Midbrain (tissue), 1 donor: ENCODE measurements at places on chromosomes 13 and 19.
A peak's percentile ranks its signal among the peaks of the same experiment; 100 is the strongest.

DNA sequence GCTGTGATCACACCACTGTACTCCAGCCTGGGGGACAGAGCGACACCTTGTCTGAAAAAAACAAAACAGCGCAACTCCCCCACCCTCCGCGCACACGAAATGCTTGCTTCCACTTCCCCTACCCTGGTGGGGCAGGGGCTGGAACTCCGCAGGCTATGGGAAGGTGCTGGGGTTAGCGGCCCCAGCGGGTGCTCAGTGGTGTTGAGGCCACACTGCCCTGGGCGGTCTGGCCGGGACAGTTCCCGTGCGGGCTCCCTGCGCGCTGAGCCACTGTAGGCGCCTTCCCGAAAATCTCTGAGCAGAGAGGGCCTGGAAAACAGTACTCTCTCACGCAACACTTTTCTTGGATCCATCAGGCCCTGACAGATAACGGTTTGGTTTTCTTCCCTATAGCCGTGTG lies 1.1 kb upstream of the WTIP start:
- no peak for DNase-seq

DNA sequence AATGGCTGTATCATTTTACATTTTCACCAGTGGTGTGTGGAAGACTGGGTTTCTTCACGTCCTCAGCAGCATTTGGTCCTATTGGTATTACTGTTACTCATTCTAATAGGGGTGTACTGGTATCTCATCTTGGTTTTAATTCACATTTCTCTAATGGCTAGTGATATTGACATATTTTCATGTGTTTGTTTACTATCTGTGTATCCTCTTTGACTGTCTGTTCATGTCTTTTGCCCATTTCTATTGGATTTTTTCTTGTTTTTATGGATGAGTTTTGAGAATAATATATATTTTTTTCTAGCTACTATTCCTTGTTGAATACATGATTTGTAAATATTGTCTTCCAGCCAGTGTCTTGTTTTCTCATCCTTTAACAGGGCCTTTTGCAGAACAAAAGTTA lies 13.8 kb downstream of the IFNL2 start:
- no peak for DNase-seq

DNA sequence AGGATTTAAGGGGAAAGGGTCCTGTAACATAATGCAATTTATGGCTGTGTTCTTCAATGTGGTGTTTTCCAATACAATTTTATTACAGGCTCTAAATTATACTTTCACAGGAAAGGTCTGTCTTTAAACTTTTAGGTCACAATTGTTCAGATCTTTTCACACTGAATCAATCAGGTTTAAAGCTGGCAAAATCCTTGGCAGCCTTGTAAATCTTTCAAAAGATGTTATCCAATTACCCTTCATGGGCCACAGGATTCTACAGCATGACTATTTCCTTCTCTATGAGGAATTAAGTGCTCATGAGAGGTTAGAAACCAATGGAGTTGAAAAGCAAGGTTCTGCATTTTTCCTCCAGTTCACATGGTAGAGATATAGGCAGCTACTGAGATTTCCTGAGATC lies 211.5 kb upstream of the MIR17HG start:
- DNase-seq = no peak

- DNase-seq = peak; percentile 39
Observed at GRCh38 chr13:66657165-66657881, 572.8 kb downstream of the PCDH9 start.

- DNase-seq = no peak
Observed at GRCh38 chr19:42095814-42096230, 19.9 kb downstream of the ZNF574 start.

DNA sequence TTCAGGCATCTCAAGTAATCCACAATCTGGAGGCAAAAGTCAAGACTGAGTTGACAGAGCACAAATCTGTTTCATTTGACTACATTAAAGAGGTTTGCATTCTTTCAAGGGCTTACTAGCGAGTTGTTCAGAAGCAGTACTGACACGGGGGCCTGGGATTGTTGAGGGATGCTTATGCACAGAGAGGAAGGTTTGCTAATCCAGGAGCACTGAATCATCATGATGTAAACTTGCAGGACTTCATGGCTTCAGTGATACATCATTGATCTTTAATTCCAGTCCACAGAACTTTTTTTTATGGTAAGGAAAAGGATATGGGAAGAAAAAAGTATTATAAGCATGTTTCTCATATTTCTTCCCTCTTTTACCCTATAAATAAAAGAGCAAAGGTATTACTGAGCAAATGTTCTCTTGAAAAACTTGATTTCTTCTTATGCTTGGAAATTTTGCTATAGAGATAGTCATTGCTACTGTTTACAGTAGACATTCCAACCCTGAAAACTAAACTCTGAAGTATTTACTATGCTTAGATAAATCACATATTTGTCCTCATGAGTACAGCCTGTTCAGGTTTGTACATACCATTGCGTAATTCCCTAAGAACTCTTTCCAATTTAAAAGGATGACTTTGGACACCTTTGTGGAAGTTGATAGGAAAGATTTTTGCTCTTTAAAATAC lies 65.8 kb upstream of the KPNA3 start:
- no peak for DNase-seq

DNA sequence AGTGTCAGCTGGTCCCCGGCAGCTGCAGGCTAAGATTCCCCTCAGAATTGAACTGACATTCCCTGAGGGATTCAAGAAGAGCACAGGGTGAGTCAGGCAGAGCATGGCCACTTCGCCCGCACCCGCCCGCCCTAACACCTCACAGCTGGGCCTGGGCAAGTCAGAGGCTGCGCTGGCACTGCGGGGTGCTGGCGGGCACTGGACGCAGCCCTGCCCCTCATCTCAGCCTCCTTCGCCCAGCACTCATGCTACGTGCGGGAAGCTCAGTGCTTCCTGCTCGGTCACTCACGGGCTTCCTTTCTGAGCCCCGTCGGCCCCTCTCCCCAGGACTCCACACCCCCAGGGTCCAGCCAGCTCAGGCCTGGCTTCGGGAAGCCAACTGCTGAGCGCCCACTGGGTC lies 56.9 kb downstream of the MLLT1 start:
- DNase-seq = no peak

DNA sequence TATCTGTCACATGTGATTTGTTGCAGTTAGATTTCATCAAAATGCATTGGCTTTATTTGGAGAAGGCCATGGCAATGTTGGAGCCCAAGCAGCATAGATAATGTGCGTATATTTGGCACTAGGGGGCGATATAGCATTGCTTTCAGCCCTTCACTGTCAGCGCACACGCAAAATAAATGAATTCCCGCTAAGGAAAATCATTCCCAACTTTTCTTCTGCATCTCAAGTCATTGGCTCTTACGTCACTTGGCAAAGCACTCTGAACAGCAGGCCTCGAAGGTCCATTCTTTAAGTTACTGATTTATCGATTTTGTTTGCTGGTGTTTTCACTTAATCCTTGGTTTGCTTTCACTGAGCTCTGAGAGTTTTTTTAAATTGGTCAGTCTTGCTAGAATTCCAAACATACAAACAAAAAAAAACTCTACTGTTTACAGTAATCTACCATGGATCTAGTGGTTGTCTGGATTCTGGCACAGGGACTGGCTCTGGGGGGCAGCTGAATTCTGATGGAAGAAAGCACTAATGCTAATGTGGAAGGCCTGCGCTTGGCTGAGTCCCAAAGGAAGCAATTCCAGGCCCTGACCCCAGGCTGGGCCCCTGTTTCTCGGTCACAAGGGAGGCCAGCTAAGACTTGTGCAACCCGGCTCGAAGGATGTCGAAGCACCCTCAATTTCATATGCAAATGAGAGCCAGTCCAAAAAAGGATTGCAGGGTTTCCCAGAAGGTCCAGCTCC lies 97.7 kb upstream of the IPO5 start:
- peak; percentile 82 for DNase-seq

GRCh38 chr19:35043906-35044305 lies 2.4 kb downstream of the HPN start:
- DNase-seq = no peak

GRCh38 chr13:41299316-41300094 lies 11.6 kb upstream of the NAA16 start:
- no peak for DNase-seq

GRCh38 chr13:60118696-60119400 lies 44.9 kb downstream of the DIAPH3 start:
- DNase-seq = no peak

- DNase-seq = no peak
Observed at GRCh38 chr19:38869160-38869835, 8.8 kb downstream of the RINL start.

DNA sequence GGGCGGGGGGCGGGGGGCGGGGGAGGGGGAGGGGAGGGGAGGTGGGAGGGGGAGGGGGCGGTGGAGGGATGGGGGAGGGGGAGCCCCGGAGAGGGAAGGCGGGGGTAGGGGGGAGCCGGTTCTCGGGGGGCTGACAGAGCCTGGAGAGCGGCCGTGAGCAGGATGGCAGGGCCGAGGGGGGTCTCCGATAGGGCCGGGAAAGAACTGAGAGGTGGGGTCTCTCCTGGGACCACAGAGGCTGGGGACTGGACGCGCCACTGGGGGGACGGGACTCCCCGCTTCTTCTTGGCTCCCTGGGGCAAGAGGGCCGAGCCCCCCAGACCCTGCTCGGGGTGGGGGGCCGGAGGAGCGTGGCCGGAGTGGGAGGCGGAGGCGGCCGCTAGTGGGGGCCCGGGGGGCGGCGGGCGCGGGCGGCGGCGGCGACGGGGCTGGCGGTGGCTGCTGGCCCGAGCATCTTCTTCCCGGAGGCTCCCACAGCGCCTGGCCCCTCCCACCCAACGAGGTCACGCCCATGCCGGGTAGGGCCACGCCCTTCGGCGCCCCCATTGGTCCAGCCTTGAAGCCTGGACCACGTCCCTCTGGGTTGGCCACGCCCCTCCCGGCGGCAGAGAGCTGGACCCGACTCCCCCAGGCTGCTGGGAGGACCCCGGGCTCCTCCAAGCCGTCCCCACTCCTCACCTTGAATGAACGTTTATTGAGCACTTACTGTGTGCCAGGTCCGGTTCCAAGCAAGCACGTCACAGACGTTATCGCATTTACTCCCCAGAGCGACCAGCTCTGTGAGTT lies at the start of gene NOVA2:
Gene NOVA2, minus strand, starts transcription at position 313 of the 786 bp plus-strand sequence. CDS start 514 bp downstream, outside the sequence.
- DNase-seq = peak; percentile 78

DNA sequence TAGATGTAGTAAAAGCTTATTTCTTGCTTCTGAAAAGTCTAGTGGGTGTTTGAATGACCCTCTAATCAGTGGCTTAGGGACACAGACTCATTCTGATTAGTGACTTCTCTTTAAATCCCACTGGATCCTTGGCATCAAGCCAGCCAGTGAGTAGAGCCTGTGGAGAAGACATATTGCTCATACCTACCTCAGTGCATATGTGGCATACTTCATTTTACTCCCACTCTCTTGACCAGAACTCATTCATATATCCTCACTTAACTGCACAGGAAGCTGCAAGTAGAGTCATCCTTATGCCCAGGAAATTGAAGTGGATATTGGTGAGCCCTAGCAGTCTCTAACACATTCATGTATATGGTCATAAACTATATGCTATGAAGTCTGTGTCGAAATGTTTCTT lies 148.3 kb downstream of the PDS5B start:
- no peak for DNase-seq

- no peak for DNase-seq
Observed at GRCh38 chr13:52849291-52850071, 1.0 kb upstream of the PCDH8 start.

GRCh38 chr19:19372656-19373416 lies 32.6 kb upstream of the GATAD2A start:
- peak; percentile 32 for DNase-seq

- DNase-seq = no peak
Observed at GRCh38 chr13:73465617-73465971, 406.8 kb downstream of the KLF5 start.

GRCh38 chr13:26952551-26953143 lies 192.1 kb upstream of the GPR12 start:
- no peak for DNase-seq
